ENCODE measurements at places on chromosomes 7 and 10.

DNA sequence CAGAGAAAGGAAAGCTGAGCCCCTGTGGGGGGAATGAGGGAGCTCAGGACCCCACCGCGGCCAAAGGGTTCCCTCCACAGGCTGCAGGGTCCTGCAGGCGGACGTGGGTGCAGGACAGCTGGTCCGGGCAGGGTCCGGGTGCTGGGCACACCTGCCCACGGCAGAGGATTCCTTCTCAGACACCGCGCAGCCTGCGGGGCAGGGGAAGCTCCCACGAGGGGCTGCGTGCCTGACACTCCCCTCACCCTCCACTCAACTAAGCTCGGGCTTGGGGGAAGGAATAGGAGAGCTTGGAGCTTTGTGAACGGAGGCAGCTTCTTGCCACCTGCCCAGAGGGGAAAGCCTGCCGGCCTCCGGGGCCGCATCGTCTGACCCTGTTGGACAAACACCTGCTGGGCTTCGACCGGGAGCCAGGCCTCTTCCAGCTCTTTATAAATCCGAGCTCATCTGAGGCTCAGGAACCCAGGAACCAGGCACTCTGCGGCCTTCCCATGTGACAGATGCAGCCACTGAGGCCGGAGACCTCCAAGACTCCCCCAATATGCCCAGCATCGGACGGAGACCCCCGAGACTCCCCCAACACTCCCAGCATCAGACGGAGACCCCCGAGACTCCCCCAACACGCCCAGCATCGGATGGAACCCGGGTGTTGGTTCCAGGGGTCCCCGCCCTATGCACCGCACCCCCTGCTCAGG is 97.3 kb downstream of the PDGFA start:
- DNase-seq = no peak

- no peak for DNase-seq
These were observed 600 bp upstream of the DBNL start for GRCh38 chr7:44043902-44044301.

DNA sequence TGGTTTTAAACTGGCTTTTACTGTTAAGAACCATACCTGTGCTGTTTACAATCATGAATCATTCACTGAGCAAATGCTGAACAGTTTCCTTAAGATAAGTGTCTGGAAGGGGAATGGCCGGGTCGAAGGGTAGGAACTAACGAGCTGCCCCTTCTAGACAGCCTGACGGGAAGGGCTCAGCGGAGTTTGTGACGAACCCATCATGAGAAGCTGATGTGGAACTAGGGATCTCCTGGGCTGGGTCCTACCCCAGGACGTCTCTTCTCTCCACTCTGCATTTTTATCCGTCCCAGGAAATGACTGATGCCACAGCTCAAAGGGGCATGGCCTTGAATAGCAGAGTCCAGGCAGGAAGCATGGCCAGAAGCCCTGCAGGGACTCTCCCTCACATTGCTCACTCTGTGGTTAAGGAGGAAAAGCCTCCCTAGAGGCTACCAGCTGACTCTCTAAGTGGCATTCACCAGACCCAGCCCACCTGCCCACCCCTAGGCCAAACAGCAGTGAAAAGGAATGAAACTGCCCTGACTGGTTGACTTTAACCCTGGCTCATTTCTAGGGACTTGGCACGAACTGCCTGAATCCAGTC is 112.0 kb downstream of the PFKFB3 start:
- DNase-seq = no peak

DNA sequence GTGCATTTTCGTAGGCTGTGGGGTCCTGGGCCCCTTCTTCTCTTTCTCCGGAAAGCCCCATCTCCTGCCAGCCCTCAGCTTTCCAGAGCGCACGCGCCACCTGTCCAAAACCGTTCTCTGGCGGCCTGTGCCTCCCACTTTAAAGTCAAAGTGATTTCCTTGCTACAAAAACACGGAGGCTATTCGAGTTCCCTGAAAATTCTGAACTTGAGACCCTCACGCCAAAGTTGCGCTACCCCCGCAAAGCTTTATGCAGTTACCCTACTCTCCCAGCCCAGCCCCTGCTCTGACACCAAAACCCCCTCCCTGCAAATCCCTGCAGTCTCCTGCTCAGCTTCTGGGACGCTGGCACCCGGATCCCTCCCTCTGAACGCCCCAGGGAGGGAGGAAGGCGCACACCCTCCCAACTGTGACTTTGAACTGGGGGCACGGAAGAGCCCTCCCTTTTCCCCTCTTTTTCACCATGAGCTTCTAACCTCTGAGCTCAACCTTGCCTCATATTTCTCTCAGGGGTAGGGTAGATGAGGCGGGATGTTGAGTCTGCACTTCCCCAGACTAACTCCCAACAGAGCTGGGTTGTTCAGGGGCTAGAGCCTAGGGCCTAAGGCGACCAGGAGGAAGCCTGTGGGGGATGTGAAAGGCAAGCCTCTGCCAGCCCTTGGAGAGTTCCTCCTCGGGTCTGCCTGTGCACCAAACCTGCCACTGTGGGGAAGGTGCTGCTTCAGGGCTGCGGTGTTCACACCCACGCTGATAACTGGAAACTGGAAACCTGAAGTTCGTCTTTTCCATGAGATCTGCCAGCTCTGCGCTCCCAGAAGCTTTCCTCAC is 2.7 kb upstream of the PAX4 start:
- no peak for DNase-seq

GRCh38 chr7:91039033-91039432 is 225.2 kb upstream of the FZD1 start:
- no peak for DNase-seq

GRCh38 chr10:119209736-119210355 is 2.5 kb downstream of the GRK5 start:
- DNase-seq = no peak

GRCh38 chr10:107091126-107091525 is 73.4 kb downstream of the SORCS1 start:
- DNase-seq = no peak

- no peak for DNase-seq
These were observed 1.0 kb upstream of the ENO4 start for GRCh38 chr10:116848032-116848943.

DNA sequence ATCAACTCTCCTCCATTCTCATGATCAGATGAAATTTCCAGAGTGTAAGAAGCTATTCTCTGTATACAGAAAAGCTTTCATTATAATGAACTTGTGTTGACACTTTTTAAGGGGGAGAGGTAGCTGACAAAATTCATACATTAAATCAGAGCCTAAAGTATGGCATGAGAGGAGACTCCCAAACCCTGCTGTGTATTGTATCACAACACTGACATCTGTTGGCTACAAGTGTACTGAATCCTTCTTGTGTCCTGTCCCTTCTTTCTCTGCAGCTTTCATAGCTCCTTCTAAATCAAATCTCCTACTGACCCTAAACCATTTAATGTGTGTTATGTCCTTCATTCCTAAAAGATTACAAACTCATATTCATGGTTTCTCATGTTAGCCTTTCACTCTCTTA is 70.9 kb downstream of the GCC1 start:
- no peak for DNase-seq

DNA sequence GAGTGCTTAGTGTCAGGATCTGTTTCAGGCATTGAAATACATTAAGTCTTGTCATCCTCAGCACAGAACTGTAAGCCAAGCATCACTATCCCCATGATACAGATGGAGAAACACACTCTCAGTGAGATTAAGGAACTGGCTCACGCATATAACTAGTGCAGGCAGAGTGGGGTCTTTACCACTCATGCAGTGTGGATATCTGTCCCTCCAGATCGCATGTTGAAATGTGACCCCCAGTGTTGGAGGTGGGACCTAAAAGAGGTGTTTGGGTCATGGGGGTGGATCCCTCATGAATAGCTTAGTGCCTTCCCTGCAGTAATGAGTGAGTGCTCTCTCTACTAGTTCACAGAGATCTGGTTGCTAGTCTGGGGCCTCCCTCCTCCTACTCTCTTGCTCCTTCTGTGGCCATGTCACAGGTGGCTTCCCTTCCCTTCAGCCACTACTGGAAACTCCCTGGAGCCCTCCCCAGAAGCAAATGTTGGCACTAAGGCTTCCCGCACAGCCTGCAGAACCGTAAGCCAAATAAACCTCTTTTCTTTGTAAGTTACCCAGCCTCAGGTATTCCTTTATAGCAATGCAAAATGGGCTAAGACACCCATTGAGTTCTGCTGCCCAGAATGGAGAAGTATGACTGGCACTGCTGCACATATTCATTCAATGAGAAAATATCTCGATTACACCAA is 31.8 kb upstream of the MSMB start:
- DNase-seq = no peak

DNA sequence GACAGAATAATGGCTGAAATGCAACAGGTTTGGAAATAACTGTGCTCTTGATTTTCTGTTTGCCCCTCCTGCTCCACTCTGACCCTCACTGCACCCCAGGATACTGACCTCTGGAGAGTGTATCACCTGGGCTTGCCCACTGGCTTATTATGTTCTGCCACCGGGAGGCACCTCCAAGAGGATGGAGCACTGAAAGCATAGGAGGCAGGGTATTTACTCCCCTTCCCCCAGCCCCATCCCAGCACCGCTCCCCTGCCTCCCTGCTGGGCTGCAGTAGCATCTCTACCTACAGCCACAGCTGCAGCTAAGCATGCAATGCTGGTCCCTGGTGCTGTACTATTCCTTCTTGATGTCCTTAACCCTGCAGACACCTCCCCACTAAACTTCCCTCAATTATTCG is 26.4 kb downstream of the RAB11FIP2 start:
- DNase-seq = no peak

- DNase-seq = no peak
These were observed 152.2 kb downstream of the NXPH1 start for GRCh38 chr7:8585591-8585990.

DNA sequence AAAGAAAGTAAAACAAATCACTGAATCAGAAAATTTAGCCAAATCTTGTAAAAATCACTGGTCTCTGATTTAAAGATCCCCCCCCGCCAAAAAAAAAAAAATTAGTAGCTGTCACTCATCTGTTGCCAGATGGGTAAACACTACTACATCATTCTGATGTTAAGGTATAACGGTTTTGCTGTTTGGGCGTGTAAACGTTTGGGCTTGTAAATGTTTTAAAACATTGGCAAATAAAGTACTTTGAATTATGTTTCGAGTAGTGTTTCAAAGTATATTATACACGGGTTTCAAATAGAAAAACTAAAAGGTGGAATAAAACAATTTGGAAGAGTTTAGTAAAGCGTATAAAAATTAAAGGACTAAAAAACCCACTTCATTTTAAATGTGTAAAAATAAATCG is 1.5 kb downstream of the TMEM229A start:
- no peak for DNase-seq

- DNase-seq = no peak
These were observed 106.9 kb upstream of the FAM3C start for GRCh38 chr7:121503039-121503438.

- DNase-seq = no peak
These were observed 110.7 kb downstream of the RALA start for GRCh38 chr7:39733881-39734632.

- DNase-seq = no peak
These were observed 64.0 kb downstream of the INPP5A start for GRCh38 chr10:132601567-132601966.

GRCh38 chr10:122102146-122102868 is 113.3 kb downstream of the TACC2 start:
- no peak for DNase-seq

- no peak for DNase-seq
These were observed 856 bp downstream of the SSMEM1 start for GRCh38 chr7:130208516-130208915.
